Lung microvascular endothelial cell (primary cell): ENCODE measurements at places on chromosomes 12 and 14. TPM values are rescaled to one million over a fixed set of nuclear protein-coding genes. Genes with fewer than 3 reads are reported as not detected.

Gene SCN8A
- under 0.01 and 0.44 TPM in 2 replicates for total RNA-seq

Gene PAPLN
- 16.3 and 48.4 TPM in 2 replicates for total RNA-seq

Gene SHMT2
- 120 and 142 TPM in 2 replicates for total RNA-seq

Gene MMP19
- total RNA-seq, result 0.22 and 0.40 TPM in 2 replicates

Gene LGR5
- total RNA-seq, result not detected in 2 replicates

Gene SLC6A15
- 1.3 and 9.3 TPM in 2 replicates for total RNA-seq

Gene AQP2
- total RNA-seq, result not detected in 2 replicates

Gene RACGAP1
- 5.8 and 23.3 TPM in 2 replicates for total RNA-seq

Gene CLEC14A
- 90.1 and 121 TPM in 2 replicates for total RNA-seq

Gene TOMM20L
- total RNA-seq, result not detected in 2 replicates

Gene HOXC12
- total RNA-seq, result not detected in 2 replicates

Gene PTPRQ
- total RNA-seq, result not detected in 2 replicates

Gene ADAM20
- 0.22 and 0.60 TPM in 2 replicates for total RNA-seq

Gene ABCC9
- total RNA-seq, result under 0.01 TPM in 2 replicates

Gene AMDHD1
- total RNA-seq, result not detected in 2 replicates

Gene TAS2R9
- under 0.01 TPM in 1 of 2 replicates, not detected in the other for total RNA-seq

Gene MANSC4
- total RNA-seq, result not detected in 2 replicates

Gene NOVA1
- total RNA-seq, result under 0.01 TPM in 1 of 2 replicates, not detected in the other

Gene COCH
- 0.99 and 1.5 TPM in 2 replicates for total RNA-seq

Gene RBP5
- 0.22 TPM in 1 of 2 replicates, not detected in the other for total RNA-seq

Gene GLT8D2
- 3.5 and 6.0 TPM in 2 replicates for total RNA-seq

Gene TBX3
- 0.44 and 0.99 TPM in 2 replicates for total RNA-seq

Gene BBOF1
- 0.40 and 0.44 TPM in 2 replicates for total RNA-seq

Gene LRRC10
- not detected in 2 replicates for total RNA-seq

Gene NTS
- total RNA-seq, result under 0.01 and 0.99 TPM in 2 replicates

Gene RAD52
- total RNA-seq, result 4.1 and 7.3 TPM in 2 replicates

Gene DPY19L2
- 0.40 and 0.65 TPM in 2 replicates for total RNA-seq

Gene PTPRR
- total RNA-seq, result 0.22 TPM in 1 of 2 replicates, not detected in the other

Gene BEGAIN
- total RNA-seq, result 0.20 TPM in 1 of 2 replicates, not detected in the other

Gene CD27
- total RNA-seq, result not detected in 2 replicates

Gene TAS2R7
- not detected in 2 replicates for total RNA-seq

Gene KHNYN
- total RNA-seq, result 30.3 and 45.8 TPM in 2 replicates

Gene PLA2G1B
- total RNA-seq, result not detected in 2 replicates

Gene ACIN1
- 32.7 and 48.6 TPM in 2 replicates for total RNA-seq

Gene OR4E2
- total RNA-seq, result not detected in 2 replicates

Gene KRT8
- 11.3 and 12.6 TPM in 2 replicates for total RNA-seq

Gene PLBD2
- total RNA-seq, result 9.9 and 13.7 TPM in 2 replicates

Gene LETMD1
- 20.8 and 27.7 TPM in 2 replicates for total RNA-seq

Gene STON2
- 49.0 and 175 TPM in 2 replicates for total RNA-seq

Gene MYRFL
- total RNA-seq, result under 0.01 TPM in 2 replicates

Gene AKAP5
- 0.20 and 0.22 TPM in 2 replicates for total RNA-seq

Gene CMA1
- total RNA-seq, result not detected in 2 replicates

Gene TMPRSS12
- total RNA-seq, result not detected in 2 replicates

Gene SERPINA12
- not detected in 2 replicates for total RNA-seq

Gene EML5
- total RNA-seq, result under 0.01 TPM in 2 replicates

Gene NRL
- total RNA-seq, result 1.1 and 1.6 TPM in 2 replicates

Gene C14orf180
- total RNA-seq, result not detected in 2 replicates

Gene TBX5
- not detected in 2 replicates for total RNA-seq

Gene TCTN1
- 7.0 and 9.7 TPM in 2 replicates for total RNA-seq

Gene RTL1
- not detected in 2 replicates for total RNA-seq

Gene EML1
- 17.9 and 21.1 TPM in 2 replicates for total RNA-seq

Gene CAMKK2
- 14.8 and 31.2 TPM in 2 replicates for total RNA-seq

Gene OR6C70
- not detected in 2 replicates for total RNA-seq

Gene MUCL1
- total RNA-seq, result not detected in 2 replicates

Gene KRT71
- not detected in 2 replicates for total RNA-seq

Gene FOXG1
- total RNA-seq, result not detected in 2 replicates

Gene TMEM179
- total RNA-seq, result not detected in 2 replicates

Gene GZMB
- not detected in 2 replicates for total RNA-seq
